ENCODE measurements at places on chromosomes 11 and 22.

GRCh38 chr11:116194156-116194904 lies 578.5 kb downstream of the BUD13 start:
- DNase-seq: no peak

GRCh38 chr11:35618497-35619115 lies 346 bp downstream of the FJX1 start:
- DNase-seq: no peak

DNA sequence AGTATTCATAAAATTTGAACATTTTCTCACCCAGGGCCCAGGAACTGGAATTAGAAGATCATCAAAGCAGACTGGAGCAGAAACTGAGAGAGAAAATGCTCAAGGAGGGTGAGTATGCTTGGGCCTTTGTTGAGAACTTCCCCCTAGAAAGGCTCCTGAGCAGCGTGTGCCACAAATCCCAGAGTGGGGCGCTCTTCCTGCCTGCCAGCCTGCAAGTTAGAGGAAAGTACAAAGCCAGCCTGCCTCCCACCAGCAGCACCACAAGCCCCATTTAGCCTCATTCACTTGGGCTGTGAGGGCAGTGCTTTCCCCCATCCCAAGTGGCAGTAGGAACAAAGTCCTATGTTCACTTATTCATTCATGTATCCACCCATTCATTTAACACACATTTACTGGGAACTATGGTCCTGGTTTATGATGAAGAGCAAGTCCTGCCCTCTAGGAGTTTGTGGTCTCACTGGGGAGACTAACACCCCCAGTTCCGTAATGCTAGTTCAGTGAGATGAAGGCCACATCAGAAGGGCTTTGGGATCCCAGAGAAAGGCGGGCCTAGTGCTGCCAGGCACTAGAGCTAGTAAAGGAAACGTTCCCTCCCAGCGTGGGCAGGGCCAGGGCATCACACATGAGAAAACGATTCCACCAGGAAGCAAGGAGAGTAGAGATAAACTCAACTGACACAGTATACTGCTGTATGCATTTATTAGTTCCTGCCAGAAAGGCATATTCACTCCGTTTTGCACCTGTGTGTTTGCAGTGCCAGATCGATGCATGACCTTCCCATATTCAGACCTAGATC lies 22.4 kb upstream of the PARVA start:
- no peak for DNase-seq

DNA sequence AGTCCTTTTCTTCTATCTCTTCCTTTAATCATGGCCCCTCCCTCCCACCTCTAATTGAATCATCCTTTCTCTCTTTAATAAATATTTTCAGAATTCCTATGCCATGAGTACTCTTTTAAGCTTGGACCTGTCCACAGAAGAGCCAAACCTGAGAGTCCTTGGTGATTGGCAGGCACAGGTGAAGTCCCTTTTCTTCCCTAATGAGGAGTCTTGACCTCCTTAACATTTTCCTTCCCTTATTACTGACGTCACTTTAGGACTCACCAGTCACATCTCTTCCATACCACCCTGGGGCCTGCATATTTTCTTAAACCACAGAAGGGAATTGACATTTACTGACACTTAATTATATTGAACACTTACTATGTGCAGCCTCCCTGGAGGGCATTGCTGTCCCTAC lies 41.0 kb upstream of the RASSF10 start:
- no peak for DNase-seq

- no peak for DNase-seq
Observed at GRCh38 chr11:93278976-93279375, 51.6 kb upstream of the DEUP1 start.

- DNase-seq: no peak
Observed at GRCh38 chr11:10777806-10778205, 26.8 kb downstream of the CTR9 start.

- DNase-seq: peak; percentile 28
Observed at GRCh38 chr11:118841469-118842242, 42.0 kb upstream of the CXCR5 start.

- DNase-seq: peak; percentile 30
Observed at GRCh38 chr22:25110846-25111578, 88.6 kb upstream of the CRYBB3 start.

DNA sequence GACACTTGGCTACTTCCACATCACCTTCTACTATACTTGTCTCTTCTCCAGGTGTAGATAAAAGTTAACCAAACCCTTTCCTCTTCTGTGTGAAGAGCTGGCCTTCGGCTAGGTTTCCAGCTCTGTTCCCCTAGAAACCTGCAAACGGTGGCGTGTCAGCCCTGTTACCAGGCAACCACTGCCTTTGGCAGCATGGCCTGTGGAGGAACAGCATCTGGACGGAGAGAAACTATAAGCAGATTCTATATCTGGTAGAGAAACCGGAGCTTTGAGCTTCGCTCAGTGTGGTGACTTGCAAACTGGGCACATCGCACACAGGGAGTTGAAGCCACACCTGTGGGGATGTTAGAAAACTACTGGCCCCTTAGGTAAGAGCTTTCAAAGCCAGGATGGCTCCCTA lies 35.9 kb downstream of the ARAP1 start:
- DNase-seq: no peak

- no peak for DNase-seq
Observed at GRCh38 chr11:68845351-68846002, 3.8 kb upstream of the CPT1A start.

GRCh38 chr11:75140269-75141138 lies 10.4 kb upstream of the SLCO2B1 start:
- DNase-seq: peak; percentile 70

GRCh38 chr11:35214226-35214770 lies 75.3 kb downstream of the CD44 start:
- DNase-seq: no peak

- DNase-seq: no peak
Observed at GRCh38 chr22:32533265-32534111, 58.9 kb downstream of the FBXO7 start.

GRCh38 chr11:19919050-19919561 lies 206.5 kb downstream of the NAV2 start:
- no peak for DNase-seq

- no peak for DNase-seq
Observed at GRCh38 chr11:118883368-118884071, at the start of gene CXCR5. CXCR5 (plus strand) TSS chr11:118883892; CDS start chr11:118883942, 50 bp downstream.

- no peak for DNase-seq
Observed at GRCh38 chr11:12089473-12089872, 20.9 kb upstream of the MICAL2 start.

- DNase-seq: no peak
Observed at GRCh38 chr11:62985041-62985750, 429 bp upstream of the SLC22A6 start.

DNA sequence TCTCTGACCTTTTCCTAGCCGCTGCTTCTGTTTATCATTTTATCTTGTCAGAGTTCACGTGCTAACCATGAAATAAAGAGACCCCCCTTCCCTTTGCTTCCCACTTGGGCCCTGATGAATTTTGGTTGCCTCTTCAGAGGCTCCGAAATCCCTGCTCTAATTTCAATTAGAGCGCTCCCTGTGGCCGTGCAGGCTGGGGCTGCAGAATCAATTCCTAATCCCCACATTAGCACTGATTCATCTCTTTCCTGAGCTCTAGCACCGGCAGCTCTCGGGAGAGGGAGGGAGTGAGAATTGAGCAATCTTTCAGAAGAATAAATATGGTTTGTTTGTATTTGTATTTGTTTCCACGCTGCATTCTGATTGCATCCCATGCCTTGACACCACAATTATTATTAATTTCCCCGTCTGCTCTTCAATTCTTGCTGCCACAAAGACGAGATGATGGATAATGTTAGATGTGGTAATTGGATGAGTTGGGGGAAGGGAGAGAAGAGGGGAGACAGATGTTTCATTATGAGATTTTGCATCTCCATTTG lies 76.9 kb downstream of the NTM start:
- no peak for DNase-seq

- no peak for DNase-seq
Observed at GRCh38 chr11:71164186-71164585, 88.2 kb downstream of the SHANK2 start.

- no peak for DNase-seq
Observed at GRCh38 chr11:9150501-9150900, 59.1 kb upstream of the SCUBE2 start.

GRCh38 chr22:45504373-45505341 lies 2.0 kb downstream of the FBLN1 start:
- no peak for DNase-seq

- DNase-seq: no peak
Observed at GRCh38 chr22:49237703-49238102, 590.0 kb downstream of the BRD1 start.

DNA sequence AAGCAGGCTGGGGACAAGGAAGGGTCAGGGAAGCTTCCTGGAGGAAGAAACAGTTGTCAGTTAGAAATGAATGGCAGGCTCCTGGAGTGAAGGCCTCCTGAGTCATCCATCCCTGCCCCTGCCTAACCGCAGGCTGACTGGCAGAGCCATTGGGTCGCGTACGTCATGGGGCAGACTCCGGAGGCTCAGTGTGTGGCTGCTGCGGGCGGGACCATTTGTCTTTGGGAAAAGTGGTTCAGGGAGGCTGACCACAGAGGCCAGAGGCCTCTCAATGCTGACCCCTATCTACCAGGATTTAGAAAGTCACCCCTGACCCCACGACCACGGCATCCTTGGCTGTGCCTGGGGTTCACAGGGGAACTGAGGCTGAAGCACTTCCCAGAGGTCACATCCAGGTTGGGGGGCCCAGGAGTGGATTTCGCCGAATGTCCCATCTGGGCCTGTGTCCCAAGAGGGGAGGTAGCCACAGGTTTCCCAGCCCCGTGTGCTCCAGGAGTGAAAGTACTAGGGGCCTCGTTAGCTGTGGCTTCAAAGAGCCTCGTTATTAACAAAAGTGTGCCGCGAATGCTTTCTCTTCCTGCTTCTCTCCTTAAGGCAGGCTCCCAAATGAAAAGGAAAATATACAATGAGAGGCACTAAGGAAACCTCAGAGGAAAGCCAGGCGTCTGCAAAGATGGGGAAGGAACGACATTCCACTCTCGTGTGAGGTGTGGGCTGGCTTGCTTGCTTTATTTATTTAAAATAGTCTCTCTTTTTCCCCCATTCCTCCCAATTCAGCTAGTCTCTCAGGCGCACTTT lies 58.9 kb downstream of the FLRT1 start:
- DNase-seq: no peak

- DNase-seq: no peak
Observed at GRCh38 chr11:67429038-67429668, 859 bp downstream of the RPS6KB2 start.

DNA sequence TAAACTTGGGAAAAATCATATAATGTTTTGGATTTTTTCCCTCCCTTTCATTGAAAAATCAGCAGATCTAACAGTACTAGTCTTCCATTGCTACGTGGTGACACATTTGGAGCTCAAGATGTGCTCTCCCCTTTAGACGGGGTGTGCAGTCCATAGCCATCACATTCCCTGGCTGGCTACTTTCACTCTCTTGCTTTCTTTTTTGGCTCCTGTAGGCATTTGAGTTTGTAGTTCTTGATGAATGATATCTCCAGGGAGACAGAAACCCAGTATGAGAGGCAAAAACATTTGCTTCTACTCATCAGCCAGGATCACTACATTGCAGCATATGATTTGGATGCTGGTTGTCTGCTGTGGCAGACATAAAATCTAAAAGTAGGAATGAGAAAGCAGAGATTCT lies 12.1 kb downstream of the CCDC81 start:
- no peak for DNase-seq

GRCh38 chr11:44600839-44601383 lies 35.4 kb downstream of the CD82 start:
- DNase-seq: no peak

- DNase-seq: no peak
Observed at GRCh38 chr11:48167380-48167779, 49.2 kb upstream of the OR4B1 start.

DNA sequence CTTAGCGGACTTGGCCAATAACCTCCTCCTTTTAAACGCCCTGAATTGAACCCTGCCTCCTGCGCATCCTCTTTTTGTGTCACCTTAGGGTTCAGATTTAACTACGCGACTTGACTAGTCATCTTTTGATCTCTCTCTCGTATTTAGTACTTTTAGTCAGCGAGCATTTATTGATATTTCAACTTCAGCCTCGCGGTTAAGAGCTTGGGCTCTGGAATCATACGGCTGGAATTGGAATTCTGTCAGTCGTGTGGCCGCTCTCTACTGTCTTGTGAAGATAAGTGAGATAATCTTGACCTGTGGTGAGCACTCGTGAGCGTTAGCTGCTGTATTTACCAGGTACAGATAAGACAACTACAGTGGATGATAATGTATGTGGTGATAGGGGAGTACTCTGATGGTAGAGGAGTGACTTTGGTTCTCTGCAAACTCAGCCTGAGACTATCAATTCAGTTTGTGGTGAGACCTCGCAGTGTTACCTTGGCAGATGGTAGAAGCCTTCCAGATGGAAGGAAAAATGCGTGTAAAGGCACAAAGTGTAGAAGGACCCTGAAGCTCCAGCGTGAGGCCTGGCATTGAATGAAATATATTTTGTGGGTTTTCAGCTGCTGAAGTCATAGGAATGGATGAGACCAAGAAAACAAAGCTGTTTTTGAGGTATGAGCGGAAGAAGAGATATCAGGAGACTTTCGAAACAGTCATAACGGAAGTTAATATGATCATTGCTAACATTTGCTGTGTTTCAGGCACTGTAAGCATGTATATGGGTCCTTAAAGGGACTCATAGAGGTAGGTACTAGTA lies 682 bp downstream of the ATM start:
- peak; percentile 29 for DNase-seq

- no peak for DNase-seq
Observed at GRCh38 chr11:71266114-71266833, 13.9 kb upstream of the SHANK2 start.

- peak; percentile 76 for DNase-seq
Observed at GRCh38 chr11:62337303-62338181, at the start of gene ASRGL1. ASRGL1 (plus strand) TSS chr11:62337448; CDS start chr11:62337978, 530 bp downstream.

GRCh38 chr22:36194971-36195370 lies 6.6 kb downstream of the APOL4 start:
- DNase-seq: peak; percentile 14

- no peak for DNase-seq
Observed at GRCh38 chr11:69686452-69686851, 11.3 kb upstream of the LTO1 start.

GRCh38 chr11:62542750-62543567 lies 3.6 kb downstream of the AHNAK start:
- DNase-seq: peak; percentile 69

DNA sequence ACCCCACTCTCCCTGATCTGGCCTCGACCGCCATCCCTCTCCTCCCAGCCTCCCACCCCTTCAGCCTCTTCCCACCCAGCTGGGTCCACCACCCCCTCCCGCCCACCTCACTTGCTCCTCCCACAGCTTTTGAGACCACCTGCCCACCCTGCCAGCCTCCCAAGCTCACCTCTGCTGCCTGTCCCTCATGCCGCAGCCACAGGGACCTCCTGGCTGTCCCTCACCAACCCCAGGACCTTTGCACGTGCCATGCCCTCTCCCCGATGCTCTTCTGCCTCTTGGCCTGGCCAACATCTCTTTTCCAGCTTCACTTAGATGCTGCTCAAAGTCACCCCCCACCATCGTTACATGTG lies 6.5 kb downstream of the PNPLA5 start:
- no peak for DNase-seq

GRCh38 chr11:14751975-14752407 lies 108.4 kb downstream of the PDE3B start:
- DNase-seq: no peak

DNA sequence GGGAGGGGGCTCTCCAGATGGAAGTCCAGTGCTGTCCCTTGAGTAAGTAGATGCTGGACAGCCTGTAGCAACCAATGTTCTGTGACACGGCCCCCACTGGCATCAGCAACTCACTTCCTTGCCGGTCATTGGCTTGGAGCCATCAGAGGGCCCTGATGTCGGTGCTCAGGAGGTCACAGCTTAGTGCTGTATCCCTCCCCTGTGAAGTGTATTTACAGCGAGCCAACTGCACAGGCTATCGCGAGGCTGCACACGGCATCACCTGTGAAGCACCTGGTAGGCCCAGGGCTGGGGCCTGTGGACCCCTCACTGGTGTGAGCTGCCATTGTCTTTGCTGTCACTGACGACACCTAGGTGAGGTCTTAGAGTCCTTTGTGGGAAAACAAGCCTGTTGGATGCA lies 13.4 kb upstream of the ACR start:
- DNase-seq: no peak
